ENCODE measurements at places on chromosomes 3 and 15.

DNA sequence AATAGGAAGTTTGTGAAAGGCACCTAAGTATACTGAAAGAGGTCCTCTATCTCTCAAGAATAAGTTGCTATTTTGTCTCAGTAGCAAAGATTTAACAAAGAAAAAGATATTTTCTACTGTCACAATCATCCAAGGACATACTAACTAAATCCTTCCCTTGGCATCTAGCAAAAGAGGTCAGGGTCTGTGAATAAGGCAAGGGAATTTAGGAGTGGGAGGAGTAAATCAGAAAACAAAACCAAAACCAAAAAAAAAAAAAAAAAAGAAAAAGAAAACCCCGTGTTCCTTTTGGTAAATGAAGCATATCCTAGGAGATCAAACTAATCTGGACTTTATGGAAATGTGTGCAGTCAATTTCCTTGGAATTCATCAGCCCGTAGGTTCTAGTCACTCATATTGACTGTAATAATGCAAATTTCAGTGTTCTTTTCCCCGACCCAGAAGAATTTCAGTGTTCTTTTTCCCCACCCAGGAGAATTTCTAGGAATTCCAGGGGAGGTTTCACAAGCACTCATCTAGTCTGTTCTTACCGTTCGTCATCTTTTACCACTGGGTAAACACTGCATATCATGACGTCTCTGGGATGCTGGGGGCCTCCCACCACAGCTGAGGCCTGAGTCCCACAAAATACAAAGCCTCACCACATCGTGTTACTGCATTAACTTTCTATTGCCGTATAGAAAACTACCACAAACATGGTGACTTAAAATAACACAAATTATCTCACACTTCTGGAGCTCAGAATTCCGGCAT is 113.8 kb upstream of the CCDC54 start:
- no peak for DNase-seq

DNA sequence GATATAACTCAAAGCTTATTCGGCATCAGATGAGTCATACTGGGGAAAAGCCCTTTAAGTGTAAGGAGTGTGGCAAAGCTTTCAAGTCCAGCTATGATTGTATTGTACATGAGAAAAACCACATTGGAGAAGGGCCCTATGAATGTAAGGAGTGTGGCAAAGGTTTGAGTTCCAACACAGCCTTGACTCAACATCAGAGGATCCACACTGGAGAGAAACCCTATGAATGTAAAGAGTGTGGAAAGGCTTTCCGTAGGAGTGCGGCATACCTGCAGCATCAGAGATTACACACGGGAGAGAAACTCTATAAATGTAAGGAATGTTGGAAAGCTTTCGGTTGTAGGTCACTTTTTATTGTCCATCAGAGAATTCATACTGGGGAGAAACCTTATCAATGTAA is 7.5 kb downstream of the ZNF621 start:
- DNase-seq = no peak

DNA sequence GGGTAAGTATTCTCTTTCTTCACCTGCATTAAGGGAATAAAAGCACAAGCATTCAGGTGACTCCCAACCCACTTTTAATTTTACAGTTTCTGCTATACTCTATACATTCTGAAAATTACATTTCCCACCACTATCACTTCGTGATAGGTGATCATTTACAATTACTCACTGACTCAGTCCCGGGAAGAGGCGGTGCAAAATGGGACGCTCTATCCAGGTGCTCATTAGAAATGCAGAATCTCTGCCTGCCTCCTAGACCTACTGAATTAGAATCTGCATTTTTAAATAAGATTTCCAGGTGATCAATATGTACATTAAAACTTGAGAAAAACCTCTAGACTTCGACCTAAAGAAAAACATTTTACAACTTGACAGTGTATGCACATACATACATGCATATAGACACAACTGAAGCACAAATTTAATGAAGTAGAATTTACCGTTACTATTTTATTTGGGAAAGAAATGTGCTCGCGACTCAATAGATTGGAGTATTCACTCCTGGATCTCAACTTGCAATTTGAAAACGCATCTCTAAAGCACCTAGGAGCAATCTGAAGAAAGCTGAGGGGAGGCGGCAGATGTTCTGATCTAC is 598 bp upstream of the TGFBR2 start:
- DNase-seq = no peak

DNA sequence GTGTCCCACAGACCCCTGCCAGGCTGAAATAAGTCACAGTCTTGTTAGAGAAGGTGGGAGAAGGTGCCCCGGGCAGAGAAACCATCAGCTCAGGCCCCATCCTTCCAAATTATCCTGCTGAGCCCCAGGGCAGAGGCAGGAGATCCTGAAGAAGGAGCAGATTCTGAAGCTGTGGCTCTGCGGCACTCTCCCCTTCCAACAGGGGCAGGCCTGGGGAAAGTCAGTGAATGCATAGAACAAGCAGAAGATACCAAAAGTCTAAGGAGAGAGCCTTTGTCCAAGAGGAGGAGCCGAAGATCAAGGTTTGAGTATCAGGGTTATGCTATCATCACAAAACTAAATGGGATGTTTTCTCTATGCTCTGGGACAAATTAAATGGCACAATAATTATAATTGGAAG is 249.3 kb downstream of the XXYLT1 start:
- no peak for DNase-seq

- no peak for DNase-seq
Observed at GRCh38 chr3:71050166-71050537, 533.4 kb downstream of the FOXP1 start.

GRCh38 chr3:149806171-149806778 is 6.7 kb upstream of the RNF13 start:
- DNase-seq = no peak

Measured in HTR-8/SVneo (cell line).